Ascending aorta (tissue), 2 donors: ENCODE measurements at places on chromosomes 4 and X. TPM values are rescaled to one million over a fixed set of nuclear protein-coding genes. Genes with fewer than 3 reads are reported as not detected.

DNA sequence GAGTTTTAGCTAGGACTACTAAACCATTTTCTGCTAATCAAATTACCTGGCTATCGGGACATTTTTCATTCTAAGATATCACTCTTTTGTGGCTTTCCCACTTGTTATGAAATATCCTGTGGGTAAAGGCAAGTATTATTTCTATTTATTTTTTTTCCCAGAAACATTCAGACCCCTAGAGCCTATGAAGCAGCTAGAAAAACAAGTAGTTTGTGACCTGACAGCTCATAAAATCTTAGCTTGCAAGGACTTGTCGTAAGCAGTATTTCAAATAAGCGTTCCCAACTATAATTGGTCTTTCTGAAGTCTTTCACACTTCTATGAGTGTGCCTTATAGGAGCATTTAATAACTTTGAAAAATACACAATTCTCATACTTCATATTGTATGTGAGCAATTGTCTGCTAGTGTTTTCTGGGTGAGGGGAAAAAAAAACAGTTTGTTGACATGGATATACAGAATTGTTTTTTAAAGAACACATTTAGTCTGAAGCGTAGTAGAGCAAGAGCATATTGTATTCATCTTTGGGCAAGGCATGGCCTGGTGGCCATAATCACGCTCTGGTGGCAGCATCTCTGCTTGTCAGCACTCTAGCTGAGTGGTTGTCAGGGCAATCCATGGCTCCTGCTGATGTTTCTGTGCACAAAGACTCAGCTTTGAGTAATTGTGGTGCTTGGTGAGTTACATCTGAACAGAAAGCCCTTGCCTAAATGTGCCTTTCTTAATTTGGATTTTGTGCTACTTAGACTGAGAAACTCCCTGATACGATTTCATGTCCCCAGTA is 2.6 kb downstream of the MCUB start:
- no peak for DNase-seq

DNA sequence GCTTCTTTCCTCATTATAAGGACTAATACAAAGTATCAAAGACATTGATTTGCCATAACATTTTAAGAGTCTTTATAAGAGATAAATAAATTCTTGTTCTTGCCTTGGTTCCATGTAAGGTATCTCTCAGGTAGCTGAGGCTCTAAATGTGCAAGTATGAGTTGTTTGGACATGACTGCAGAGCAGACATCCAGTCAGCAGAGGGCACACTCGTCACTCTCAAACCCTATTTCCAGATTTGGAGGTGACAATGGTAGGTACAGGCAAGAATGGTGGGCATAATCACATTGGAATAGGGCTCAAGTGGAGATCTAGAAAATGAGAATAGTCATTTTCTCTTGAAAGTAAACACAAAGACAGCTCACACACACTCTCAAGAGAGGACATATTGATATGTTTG is 133.3 kb upstream of the ZIC3 start:
- DNase-seq, result no peak

The ABLIM2 gene
- 30.8 TPM for total RNA-seq

The RASGEF1B gene
- total RNA-seq, result 8.4 TPM

The TKTL2 gene
- not detected for total RNA-seq

The PARM1 gene
- 116 TPM for total RNA-seq
